Foreskin melanocyte (primary cell): ENCODE measurements at places on chromosomes 2 and 18.

DNA sequence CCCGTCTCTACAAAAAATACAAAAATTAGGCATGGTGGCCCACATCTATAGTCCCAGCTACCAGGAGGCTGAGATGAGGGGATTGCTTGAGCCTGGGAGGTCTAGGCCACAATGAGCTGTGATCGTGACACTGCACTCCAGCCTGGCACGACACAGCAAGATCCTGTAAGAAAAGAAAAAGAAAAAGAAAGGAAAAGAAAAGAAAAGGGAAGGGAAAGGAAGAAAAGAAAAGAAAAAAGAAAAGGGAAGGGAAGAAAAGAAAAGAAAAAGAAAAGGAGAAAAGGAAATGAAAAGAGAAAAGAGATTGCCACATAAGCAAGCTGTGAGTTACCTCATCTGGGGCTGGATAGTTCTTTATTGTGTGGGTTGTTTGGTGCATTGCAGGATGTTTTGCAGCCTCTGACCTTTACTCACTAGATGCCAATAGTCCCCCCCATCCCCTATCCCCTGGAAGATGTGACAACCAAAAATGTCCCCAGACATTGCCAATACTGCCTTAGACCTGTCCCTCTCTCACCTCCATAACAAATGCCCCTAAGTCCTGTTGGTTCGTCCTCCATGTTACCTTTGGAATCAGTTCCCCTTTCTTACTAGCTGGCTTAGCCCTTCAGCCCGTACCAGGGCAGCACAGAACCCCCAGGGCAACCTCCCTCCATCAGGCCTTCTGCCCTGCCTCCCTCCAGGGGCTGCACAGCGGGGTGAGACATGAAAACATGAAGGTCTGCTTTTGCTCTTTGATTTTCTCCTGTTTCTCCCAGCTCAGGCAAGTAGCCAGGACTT is 8.9 kb downstream of the ASPRV1 start:
- no peak for DNase-seq

- DNase-seq = no peak
Measured at GRCh38 chr2:240995041-240996021, 3.1 kb upstream of the SNED1 start.

DNA sequence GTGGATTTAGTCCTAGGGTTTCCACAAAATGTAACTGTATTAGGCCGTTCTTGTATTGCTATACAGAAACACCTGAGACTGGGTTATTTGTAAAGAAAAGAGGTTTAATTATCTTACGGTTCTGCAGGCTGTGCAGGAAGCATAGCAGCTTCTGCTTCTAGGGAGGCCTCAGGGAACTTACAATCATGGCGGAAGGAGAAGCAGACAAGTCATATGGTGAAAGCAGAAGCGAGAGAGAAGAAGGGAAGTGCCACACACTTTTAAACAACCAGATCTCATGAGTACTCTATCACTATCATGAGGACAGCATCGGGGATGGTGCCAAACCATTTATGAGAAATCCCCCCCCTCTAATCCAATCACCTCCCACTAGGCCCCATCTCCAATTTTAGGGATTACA is 9.5 kb upstream of the CCDC68 start:
- DNase-seq = no peak

GRCh38 chr2:78979380-78980151 is 45.9 kb upstream of the REG3G start:
- peak; percentile 25 for DNase-seq

DNA sequence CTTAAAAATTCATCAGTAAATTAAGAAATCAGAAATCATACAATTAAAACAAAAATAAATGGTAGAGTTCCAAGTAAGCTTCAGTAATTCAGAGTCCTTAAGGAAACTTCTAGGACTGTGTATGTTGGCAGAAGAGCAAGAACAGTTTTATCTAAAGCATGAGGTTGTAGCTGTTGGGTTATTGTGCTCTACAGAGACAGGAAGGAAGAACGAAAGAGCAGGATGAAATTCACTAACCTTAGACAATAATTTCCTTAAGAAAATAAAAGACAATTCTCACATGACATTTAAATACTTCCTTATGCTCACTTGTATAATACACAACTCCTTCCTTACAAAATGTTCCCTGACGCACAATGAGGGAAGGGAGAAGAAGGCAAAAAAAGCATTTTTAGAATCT is 133.4 kb downstream of the STK39 start:
- no peak for DNase-seq

- DNase-seq = no peak
Measured at GRCh38 chr2:144827404-144827803, 307.5 kb upstream of the ZEB2 start.

DNA sequence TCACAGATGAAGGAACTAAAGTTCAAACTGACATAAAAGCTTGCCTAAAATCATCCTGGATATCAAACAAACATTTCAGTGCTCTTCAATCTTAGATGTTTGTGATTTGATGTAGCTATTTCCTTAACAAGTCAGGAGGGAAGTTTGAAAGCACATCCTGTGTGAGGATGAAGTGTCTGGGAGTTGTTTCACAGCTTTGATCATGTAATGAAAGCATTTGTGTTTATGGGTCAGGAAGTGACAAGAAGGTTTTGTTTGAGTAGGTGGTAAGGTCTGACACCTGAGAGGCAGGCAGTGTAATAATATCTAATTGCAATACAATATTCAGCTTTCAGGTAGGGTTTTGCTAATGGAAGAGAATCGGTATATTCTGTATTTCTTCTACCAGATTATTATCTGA is 26.0 kb upstream of the CSRNP3 start:
- DNase-seq = no peak

DNA sequence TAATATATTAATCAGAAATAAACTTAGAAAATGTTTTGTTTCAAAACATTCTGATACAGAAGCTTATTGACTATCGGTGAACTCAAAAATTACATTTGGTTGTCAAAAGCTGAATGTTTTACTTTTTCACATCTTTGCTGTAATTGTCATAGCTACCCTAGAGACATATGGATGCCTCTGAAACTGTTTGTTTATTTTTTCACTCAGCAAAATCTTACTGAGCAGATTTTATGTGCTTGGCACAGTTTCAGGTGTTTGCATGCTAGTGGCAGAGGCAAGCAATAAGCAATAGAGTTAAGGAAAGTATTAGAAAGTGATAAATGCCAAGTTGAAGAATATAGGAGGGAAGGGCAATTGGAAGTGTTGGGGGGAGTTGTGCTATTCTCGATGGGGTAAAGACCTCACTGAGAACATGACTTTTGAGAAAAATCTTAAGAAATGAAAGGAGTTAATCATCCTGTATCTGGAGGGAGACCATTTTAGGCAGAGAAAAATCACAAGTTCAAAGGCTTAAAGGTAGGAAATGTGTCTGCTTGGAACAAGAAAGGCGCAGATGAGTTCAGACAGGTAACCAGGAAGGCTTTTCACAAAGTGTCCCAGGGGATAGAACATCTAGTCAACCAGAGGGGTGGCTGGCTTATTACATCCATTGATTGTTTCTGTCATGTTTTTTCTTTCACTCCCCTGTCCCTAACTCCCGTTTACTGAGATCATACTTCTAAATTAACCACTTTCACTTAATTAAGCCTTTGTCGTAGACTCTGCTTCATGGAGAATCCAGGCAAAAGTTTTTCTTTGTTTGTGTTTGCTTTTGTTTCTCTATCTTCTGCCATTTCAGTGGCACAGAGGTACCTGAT is 27.2 kb upstream of the COBLL1 start:
- no peak for DNase-seq

DNA sequence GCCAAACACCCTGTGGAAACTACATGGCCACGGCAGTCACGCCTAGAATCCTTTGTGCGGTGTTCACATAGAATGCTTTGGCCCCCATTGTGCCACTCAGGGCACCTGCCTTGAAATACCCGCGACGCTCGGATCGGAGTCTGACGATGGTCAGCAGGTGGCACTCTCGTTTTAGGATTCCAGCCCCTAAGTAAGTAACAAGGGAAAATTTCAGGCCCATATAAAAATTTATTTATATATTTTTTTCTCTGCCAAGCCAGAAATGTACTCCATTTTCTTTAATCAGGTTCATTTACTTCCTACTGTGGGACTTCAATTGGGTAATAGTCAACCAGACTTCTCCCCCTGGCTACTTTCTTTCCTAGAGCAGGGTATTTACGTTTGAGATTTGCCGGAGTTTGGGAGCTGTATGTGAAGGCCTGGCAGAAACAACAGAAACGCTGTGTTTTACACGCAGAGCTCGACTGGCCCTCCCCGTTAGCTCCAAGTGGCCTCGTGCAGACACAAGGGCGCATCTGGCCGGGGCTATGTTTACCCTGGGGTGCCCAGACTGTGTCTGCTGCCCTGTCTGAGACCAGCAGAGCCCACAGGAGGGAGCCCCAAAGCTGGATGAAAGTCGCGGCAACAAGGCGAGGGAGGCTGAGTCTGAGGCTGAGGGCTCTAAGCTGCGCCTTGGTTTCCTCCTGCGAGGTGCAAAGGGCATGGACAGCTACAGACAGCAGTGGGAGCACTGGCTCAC is 41.6 kb downstream of the LRRC30 start:
- peak; percentile 66 for DNase-seq

GRCh38 chr2:177056481-177056929 is 156.1 kb upstream of the HNRNPA3 start:
- peak; percentile 25 for DNase-seq

- DNase-seq = no peak
Measured at GRCh38 chr2:124875627-124876244, 850.6 kb downstream of the CNTNAP5 start.

DNA sequence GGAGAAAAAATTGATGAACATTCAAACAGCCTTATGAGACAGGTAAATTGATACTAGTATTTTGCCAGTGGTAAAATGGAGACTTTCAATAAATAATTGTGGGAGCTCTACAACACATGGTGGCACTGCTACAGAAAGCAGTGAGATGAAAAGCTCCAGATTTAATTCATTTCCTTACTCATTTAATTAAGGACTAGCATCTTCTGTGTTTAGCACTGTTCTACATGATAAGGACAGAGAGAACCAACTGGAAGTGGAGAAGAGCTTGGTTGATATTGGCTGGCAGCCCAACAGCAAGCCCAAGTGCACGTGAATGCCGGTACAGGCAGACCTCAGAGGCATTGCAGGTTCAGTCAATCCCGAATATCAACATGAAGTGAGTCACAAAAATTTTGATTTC is 470.4 kb upstream of the MYT1L start:
- no peak for DNase-seq

GRCh38 chr2:96679848-96680247 is 37.3 kb downstream of the FER1L5 start:
- no peak for DNase-seq

DNA sequence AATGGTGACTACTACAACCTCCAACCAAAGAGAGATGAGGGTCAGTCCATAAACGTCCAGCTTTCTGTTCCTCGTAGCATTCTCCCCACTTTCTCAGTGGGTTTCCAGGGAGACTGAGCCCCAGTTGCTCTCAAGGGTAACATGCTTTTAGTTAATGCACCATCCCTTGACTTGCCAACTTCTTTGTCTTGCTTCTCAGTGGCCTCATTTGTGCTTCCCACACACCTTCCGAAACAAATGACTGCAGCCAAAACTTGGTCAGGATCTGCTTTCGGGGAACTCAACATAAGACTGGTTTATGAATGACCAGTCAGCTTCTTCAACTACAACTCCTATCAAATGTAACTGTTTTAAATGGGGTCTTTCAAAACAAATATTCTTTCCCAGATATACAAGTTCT is 94.1 kb downstream of the COL6A3 start:
- DNase-seq = no peak

GRCh38 chr2:167054881-167055280 is 166.6 kb downstream of the XIRP2 start:
- no peak for DNase-seq

DNA sequence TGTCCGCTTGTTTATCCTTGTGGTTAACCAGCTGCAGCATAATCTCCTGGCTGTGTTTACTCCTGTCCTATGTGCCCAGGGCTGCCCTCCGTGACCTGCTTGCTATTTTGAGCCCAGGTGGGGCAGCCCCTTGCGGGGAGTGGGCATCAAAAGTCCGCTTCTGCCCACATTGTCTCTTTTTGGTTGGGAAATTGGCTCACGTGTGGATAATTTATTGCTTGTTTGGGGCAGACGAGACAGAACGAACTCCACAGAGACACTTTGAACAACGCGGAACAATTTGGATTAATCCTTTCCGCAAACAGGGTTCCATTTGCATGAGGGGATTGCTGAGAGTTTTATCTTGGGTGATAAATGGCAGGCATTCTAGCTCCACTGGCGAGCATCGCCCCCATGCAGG is 8.1 kb upstream of the CXCR4 start:
- DNase-seq = no peak

- DNase-seq = no peak
Measured at GRCh38 chr2:28413152-28413898, 20.7 kb downstream of the FOSL2 start.

DNA sequence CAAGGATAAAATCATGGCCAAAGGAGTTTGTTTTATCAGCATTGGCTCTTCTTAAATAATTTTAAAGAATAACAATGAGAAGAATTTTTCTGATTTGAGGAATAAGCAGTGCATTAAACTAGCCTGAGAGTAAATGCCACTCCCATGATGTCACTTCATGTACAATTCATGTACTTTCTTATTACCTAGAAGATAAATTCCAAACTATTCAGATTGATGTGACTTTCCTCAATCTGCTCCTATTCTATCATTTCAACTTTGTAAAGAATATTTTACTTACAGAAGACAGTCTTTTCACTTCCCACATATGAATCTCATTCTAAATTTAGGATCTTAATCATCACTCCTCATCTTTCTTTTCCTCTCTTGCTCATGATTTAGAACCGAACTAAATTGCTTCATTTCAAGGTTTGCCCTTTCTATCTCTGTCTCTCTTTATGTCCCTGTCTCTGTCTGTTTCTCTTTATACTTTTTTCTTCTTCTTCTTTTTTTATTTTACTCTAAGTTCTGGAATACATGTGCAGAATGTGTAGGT is 1142.0 kb upstream of the PIK3C3 start:
- DNase-seq = no peak

GRCh38 chr2:235034265-235035118 is 82.7 kb downstream of the SH3BP4 start:
- no peak for DNase-seq

GRCh38 chr2:88170472-88170892 is 336 bp downstream of the THNSL2 start:
- DNase-seq = peak; percentile 20

- no peak for DNase-seq
Measured at GRCh38 chr2:86314125-86314524, 23.3 kb downstream of the REEP1 start.

- DNase-seq = peak; percentile 79
Measured at GRCh38 chr2:223055140-223055539, 3.1 kb downstream of the KCNE4 start.

DNA sequence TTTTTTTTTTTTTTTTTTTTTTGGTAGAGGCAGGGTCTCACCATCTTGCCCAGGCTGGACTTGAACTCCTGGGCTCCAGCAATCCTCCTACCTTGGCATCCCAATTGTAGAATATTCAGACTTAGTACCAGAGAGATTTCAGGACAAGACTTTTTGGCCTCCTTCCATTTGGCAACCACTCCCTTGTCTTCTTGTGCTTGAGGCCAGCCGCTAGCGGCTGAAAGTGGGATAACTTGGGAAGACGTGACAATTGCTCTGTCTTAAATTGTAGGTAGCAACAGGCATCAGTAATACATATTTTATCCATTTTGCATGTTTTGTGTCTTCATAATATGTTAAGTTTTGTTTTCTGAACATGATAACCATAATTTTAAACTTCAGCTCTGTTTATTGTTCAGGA is 53.3 kb upstream of the TTN start:
- no peak for DNase-seq
